ENCODE measurements at places on chromosomes 6 and 20.

DNA sequence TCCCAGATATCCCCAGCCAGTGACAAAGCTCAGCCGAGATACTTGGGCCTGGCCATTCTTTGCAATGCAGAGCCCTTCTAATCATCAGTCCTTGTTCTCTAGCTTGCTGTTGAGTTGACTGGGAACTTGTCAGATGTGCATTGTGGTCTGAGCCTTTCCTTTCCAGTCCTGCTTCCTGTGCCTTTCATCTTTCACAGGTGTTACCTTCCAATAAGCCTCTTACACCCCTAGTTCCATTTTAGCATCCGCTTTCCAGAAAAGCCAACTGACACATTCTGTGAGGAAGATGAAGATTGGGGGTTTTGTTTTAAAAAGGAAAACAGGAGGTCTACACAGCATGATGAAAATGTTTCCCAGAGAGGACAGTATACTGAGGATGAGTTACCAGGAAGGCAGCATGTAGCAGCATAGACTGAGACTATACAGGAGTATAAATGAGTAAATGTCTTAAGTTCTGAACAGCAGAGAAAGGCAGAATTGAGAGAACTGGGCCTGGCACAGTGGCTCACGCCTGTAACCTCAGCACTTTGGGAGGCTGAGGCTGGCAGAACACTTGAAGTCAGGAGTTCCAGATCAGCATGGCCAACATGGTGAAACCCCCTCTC is 5.6 kb upstream of the CEP85L start:
- no peak for DNase-seq

DNA sequence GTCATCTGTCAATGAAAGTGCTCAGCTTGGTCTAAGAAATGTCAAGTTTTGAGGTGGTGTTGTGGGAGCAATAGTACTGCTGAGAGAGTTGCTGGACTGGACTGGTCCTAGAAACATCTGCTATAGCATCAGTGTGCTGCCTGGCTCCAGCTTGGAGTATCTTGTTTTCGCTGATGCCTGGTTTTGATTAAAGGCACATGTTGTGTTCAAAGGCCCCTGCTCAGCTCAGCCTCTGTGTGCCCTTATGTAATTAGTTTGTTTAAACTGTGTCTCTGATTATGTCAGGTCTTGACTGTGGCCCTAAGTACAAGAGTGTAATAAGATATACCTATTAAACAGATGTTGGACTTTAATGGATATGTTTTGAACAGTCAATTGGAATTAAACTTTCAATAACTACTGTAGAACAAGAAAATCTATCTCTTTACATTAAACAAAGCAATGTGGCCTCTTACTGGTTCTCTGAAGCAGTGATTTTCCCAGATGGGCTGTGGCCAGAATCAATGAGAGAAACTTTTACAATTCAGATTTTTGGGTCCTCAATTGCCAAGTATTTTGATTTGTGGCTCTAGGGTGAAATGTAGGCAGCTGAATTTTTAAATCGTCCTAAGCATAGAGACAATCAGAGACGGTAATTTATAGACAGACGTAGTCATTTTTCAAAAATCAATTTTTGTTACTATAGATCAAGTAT is 668.2 kb downstream of the DHX35 start:
- DNase-seq = no peak

DNA sequence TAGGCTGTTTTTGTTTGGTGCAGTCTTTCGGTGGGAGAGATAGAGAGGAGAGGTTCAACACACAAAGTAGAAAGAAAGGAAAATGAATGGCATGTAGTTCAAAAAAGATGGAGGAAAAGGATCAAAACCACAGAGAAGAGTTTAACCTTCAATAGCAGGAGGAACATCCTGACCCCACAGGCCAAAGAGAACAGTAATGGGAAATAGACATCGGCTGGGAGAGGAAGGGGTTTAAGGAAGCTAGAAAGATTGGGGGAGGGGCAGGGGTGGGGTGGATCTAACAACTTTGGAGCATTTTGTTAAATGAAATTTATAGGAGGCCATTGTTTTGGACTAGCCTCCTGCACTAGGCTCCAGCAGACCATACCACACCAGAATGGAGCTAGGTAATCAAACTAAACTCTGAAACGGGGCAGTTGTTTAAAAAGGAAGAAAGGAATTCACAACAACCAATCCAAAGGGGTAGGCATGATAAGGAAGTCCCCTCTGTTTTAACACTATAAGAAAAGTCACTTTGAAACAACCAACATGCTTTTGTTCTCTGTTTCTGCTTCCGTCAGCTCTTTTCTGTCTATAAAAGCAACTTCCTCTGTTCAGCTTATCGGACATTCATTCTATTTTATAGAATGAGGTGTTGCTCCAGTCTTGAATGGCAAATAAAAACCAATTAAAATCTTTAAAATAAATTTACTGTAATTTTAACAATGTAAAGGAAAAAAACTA is 82.6 kb downstream of the EPB41L2 start:
- DNase-seq = no peak

- DNase-seq = no peak
These were observed 60.3 kb downstream of the AFG1L start for GRCh38 chr6:108355120-108355519.
